ENCODE measurements at places on chromosomes 1 and 21.

DNA sequence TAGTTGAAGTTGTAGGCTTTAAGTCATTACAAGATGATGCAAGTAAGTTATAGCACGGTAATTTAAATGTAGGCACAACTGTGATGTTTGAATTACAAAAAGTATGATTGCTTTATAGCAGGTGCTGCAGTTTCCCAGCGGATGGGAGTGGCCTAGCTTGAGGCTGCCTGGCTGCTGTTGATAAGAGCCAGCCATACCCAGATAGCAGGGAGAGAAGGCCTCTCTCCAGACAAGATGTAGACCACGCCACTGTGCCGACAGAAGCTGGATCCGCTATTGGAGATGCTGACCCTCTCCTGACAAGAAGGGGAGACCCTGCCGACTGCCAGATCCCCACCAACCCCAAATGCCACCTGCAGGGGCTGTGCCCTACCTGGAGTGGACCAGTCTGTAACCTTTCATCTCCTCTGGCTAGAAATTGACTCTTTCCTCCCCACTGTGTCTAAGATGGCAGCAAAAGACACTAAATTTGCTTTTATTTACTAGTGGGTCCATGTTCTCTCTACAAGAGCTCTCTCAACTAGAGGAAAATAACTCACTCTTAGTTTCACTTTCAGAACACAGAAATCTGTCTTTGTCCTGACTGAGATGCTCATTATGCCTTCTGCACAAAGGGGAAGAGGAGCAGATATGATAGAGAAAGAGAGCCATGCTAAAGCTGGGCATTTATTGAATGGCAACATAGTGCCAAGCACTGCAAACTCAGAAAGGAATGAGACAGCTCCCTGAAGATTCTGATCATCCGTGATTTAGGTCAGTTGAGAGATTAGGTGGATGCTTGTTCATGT, 127.9 kb downstream of the URB2 start:
- DNase-seq, result peak; percentile 27

DNA sequence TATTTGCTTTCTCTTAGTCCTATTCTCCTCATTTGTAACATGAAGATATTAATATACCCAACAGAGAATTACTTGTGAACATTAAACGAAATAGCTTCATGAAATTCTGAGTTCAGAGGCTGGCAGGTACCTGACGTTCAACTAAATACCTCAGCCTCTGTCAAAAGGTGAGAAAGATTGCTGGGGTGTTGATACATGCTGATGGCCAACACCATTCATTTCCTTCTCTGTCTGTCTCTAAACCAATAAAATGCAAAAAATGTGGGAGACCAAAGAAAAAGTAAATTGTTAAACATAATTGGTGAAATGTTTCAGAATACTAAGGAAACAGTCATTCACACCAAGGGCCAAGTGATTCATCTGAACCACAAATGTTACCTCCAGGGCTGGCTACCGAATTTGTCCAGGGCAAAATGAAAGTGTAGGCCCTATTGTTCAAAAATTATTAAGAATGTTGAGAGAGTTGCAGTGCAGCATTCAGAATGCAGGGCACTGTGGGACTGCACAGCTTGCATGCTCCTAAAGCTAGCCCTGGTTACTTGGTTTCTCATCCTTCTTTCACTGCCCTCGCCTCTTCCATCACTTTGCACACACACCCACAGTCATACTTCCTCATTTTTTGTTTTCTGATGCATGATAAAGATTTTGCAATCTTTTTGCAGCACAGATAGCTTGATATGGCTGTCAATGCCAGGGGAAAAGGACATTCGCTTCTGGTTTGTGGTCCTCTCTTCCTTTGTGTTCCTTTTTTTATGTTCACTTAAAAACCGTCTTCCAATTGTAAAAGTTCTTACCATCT, 414.3 kb upstream of the NR5A2 start:
- no peak for DNase-seq

DNA sequence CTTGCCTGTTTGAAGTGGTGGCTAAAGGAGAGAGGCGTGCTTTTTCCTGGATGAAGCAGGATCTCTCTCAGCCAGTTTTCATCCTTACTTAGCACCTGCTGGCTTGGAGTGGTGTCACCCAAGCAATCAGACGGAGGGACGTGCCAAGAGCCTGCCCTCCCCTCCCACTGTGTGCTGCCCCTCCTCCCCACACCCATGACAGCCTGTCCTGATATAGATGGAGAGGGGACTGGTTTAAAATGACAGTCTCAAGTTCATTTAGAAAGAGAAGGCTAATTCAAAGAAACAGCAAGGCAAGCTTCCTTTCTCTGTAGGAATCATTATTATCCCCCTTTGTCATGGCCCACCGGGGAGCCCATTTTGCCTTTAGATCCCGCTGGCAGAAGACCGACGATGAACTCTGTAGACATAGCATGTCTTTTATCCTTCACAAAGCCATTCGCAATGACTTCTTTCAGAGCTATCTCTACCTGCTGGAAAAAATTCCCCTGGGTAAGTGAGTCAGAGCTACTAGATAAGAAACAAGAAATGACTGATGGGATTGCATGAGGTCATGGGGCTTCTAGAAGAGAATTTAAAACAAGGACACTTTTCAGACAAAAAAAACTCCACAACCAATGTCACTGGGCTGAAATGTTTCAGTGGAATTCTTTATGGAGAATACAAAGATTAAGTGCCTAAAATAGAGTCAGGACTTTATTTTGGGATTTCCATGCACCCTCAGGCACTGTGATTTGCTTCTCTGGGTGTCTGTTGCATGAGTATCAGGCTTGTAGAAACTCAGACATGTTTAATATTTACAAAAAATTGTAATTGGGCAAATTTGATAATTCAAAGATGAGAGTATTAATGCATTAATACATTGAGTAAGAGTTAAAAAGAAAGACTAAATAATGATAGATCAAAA, at the start of gene NTMT2:
TSS of gene NTMT2 (plus strand) at position 190 of the 907 bp plus-strand sequence. CDS start at position 339, 149 bp downstream.
- no peak for DNase-seq

DNA sequence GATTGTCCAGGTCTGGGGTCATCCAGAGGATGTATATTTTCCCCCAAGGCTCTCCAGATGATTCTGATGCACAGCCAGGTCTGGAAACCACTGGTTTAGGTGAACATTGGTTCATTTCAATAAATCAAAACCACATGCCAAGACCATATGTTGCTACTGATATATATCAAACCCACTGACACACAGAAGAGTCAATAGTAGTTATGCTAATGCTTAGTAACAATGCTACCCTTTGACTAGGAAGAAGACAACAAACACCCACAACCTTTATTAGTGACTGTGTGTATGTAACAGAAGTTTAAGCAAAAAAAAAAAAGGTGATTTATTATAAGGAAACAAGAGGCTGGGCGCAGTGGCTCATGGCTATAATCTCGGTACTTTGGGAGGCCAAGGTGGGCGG, 35.6 kb upstream of the POU2F1 start:
- no peak for DNase-seq

DNA sequence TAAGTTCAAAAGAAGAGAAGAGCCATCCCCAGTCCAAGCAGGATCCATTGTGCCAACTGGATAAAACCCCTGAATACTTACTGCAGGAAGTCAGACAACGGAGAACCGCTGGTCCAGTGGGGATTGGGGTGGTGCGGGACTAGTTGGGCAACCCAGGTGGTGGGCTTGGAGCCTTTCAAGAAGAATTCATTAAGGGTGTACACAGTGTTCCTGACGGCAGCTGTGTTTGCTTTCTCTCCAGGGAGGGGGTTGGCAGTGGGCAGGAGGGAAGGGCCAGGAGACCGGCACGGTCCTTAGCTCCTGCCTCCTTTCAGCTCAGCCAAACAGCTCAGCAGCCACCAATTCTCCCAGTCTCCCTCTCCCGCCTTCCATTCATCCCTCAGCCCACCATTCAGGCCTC, 7.1 kb upstream of the CDK18 start:
- DNase-seq, result no peak

All from pons (tissue), 1 donor.